Activated CD4-positive, alpha-beta T cell treated with anti-CD3 and anti-CD28 coated beads for 24 hours (primary cell): ENCODE measurements at places on chromosomes 6 and 20.

GRCh38 chr20:21325296-21325695, 22.2 kb downstream of the XRN2 start:
- no peak for DNase-seq

- DNase-seq, result no peak
Observed at GRCh38 chr6:72865467-72865866, 243.6 kb downstream of the KCNQ5 start.

DNA sequence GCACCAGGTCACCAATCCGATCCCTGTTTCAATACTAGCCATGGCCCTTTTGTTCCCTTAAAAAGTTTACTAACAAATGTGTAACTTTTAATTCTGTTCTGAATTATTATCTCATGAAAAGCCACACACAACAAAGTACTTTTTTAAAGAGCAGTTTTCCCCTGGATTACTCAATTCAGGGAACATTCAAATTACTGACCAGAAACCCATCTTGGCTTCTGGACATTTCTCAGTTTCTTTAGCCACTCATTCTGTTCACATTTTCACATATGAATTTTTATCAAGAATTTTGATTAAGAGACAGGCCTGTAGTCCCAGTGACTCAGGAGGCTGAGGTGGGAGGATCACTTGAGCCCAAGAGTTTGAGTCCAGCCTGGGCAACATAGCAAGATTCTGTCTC, 47.4 kb downstream of the INSM1 start:
- no peak for DNase-seq

DNA sequence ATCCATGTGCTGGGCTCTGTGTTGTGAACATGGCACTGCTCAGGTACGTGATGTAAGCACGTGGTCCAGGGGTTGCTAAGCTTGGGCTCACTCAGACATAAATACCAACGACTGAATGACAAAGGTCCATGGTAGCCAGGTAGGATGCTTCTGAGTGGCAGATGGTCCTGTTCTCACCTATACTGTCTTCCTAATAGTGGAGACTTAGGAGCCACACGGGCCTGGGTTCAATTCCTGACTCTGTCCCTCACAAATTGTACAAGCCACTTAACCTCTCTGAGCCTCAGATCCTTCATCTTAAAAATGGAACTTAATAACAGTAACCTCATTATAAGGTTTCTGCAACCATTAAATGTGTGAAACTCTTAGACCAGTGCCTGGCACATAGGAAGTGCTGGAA, 6.8 kb downstream of the GCM2 start:
- DNase-seq, result no peak

- no peak for DNase-seq
Observed at GRCh38 chr20:33309631-33310030, 26.6 kb downstream of the BPIFB1 start.

DNA sequence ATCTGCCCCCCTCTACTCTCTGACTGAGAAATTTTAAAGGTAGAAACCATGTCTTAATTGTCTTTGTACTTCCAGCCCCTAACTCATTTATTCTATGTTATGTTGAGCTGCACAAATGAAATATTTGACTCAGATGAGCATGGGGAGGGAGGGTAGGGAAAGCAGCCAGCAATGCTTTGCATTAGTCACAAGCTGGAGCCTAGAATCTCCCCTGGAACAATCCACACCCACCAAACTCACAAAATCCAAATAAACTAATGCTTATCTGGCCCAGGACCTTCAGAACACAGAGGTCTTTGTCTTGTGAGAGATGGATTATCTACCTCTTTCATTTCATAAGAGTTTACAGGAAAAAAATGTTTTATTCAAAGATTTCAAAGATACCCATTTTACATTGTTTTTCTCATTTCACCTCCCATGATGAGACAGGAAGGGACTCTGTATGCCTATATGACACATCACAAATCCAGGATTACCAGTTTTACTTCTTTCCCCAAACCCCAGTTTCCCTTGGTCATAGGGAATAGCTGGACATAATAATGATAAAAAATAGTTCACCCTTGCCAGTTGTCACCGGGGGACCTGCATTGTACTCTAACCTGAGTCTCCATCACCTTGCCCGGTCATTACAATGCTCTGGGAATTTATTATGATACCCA, 466.9 kb downstream of the KIF16B start:
- no peak for DNase-seq

DNA sequence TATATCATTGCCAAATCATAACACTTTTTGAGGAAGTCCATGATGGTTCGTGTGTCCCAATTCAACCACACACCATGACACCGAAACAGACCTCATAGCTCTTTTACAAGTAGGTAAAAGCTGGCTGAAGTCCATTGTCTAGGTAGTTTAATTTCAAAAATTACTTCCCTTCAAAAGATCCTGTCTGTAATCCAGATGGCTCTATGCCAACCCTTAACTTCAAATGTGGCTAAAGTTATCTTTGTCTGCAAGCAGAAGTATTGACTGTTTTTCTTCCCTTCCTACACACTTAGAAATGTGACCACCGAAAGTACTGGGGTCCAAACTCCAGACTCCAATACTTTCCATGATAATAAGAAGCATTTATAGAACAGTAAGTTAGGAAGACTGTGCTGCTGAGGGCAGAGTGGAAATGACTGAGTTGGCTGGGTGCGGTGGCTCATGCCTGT, 8.3 kb upstream of the TIAM2 start:
- DNase-seq, result no peak

DNA sequence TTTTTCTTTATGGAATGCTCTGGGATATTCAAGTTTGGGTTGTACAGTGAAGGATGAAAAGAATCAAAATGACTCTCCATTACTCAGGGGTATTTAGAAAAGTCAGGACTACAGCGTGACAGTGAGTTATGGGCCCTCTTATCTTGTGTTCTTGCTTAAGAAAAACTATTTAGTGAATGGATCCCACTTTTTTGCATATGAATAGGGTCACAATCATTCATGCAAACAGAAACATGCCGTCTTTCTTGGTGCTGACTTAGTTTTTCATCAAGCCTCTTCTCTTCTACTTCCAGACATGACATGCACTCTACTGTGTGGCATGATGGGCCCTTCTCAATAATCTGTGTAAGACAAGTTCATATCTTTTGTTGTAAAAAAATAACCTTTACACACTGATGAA, 488.4 kb upstream of the MMS22L start:
- no peak for DNase-seq

GRCh38 chr6:143562143-143562542, 50.6 kb upstream of the FUCA2 start:
- no peak for DNase-seq

DNA sequence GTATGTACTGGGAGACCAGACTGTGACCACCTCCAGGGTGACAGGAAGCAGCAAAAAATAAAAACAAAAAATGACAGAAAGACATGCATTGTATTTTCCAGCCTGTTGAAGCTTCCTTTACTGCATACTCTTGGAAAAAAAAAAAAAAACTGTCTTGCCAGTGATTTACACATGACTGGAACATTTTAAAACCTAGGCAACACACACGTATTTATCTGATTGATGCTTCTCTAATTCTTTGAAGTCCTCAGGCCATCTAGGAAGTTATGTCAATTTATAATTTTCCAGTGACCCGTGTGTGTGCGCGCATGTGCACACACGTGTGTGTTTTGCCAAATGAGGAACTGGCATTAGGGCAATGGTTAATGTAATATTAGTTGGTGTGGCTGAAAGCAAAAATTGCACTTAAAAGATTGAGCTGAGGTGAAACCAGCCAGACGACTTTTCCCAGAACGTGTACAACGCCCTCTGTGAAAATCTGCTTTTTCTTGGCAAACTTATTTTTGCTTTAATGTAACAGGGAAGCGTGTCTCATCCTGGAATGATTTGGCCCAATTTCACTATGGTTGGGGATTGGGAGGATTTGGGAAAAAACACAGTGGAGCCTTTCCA, 315.2 kb downstream of the TFAP2A start:
- DNase-seq, result no peak

- DNase-seq, result no peak
Observed at GRCh38 chr20:3160418-3160817, 753 bp upstream of the FASTKD5 start.

GRCh38 chr6:912871-913835, 220.2 kb upstream of the EXOC2 start:
- no peak for DNase-seq

DNA sequence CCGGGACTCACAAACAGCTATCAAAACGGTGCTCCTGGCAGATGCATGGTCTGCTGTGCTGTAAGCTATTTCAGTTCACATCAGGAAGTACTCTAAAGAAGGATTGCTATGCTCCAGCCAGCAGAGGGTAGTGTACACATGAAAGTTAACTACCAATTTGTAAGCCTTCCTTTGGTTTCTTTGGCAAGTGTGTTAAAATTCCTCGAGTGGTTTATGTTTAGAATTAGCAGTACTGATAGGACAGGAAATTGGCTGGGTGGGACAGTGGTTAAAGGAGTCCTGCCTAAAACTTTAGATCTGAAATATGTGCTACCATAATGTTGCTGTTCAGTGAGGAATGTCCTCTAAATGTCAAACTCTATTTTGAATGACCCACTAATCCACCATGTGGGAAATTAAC, 47.4 kb downstream of the TRMT11 start:
- no peak for DNase-seq

DNA sequence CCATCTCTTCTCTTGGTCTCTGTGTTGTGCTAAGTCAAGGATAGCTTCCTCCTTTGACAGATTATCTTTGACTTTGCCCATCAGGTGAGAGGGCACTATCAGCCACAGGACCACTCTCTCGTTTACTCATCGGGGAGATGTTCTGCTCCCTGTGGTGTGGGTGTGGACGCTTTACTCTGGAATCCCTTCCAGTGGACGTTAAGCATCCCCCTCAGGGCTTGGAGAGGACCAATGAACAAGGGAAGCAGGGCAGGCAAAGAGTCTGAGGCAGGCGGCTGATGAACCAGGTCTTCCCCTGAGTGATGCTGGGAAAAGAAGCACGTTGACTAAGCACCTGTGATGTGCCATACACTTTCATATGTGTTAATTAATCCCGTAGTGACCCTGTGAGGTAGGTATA, 21.0 kb upstream of the RNF24 start:
- DNase-seq, result no peak

- no peak for DNase-seq
Observed at GRCh38 chr6:129750360-129750759, 40.4 kb upstream of the ARHGAP18 start.

GRCh38 chr20:4997222-4997621, 4.1 kb downstream of the SLC23A2 start:
- no peak for DNase-seq

GRCh38 chr6:41157323-41157722, 3.2 kb upstream of the TREML1 start:
- no peak for DNase-seq
